ENCODE measurements at places on chromosomes 13 and 19. TPM values are rescaled to one million over a fixed set of nuclear protein-coding genes. Genes with fewer than 3 reads are reported as not detected.

S1PR4 gene
- not detected for total RNA-seq

ZNF562 gene
- 18.0 TPM for total RNA-seq

ZNF20 gene
- 5.5 TPM for total RNA-seq

NKG7 gene
- total RNA-seq: not detected

QPCTL gene
- 18.1 TPM for total RNA-seq

ZNF254 gene
- 7.0 TPM for total RNA-seq

PCDH20 gene
- total RNA-seq: 0.20 TPM

FAM216B gene
- total RNA-seq: not detected

SELENOV gene
- not detected for total RNA-seq

CYP2A7 gene
- total RNA-seq: not detected

Data from smooth muscle cell of the pulmonary artery (primary cell).